Fibroblast of skin of left quadriceps (primary cell): ENCODE measurements at places on chromosomes 1 and 21.

GRCh38 chr1:221761354-221762002 is 19.6 kb upstream of the DUSP10 start:
- DNase-seq, result no peak

GRCh38 chr21:37087188-37087587 is 14.1 kb downstream of the TTC3 start:
- peak; percentile 39 for DNase-seq

DNA sequence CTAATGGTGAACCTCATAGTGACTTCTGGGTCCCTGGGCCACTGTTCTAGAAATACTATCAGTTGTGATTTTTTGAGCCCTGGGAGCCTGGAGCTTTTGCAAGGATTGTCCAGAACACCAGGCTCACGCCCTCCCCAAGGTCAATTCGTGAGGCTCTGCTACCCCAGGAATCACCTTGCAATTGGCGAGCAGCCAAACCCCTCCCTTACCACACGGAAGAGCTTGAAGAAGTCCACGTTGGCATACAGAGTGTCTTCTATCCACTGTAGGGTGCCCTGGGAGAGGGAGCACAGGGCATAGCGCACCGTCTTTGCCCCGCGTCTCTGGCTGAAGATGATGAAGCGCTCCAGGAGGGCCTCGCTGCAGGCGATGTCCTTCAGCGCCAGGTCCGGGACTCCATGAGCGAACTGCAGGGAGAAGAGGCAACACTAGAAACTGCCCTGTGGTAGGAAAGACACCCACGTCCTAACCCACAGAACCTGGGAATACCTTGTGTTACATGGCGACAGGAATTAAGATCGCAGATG is 22.3 kb downstream of the ABCA4 start:
- DNase-seq, result no peak

DNA sequence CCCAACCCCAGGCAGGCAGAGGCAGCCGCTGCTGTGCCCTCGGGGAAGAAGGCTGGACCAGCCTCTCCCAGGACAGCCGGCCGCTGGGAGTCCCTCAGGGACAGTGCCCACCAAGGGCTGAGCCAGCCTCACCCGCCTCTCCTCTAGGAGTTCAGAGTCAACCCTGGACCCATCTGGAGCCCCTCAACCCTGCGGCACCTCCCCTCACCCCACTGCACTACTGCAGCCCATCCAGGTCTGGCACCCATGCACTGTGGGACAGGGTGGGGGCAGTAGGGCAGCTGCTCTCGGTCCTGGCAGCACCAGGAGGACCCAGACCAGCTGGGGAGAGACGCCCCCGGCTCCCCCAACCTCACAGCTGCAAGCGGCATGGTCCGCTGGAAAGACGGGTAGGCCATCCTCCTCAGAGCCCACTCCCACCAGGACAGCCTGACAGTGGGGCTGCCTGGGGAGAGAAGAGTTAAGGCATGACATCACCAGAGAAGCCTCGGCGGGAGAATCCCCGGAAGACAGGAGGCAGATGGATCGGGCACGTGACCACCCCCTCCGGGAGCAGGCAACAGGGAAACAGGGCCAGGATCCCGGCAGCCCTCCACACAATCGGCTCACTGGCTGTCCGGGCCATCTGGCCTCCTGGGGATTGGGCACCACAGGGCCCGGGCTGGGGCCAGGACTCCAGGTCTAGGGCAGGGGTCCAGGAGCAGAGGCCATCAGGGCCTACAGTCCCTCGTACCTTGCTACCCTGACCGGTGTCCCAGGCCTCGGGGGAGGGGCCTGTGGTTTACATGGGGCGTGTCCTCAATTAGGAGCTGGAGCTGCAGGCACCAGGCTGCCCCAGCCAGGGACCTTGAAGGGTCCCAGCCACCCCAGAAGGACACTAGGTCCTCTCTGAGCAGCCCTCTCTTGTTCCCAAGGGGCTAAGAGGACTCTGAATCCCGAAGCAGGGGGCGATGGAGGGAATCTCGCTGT is 3.1 kb downstream of the ACAP3 start:
- DNase-seq, result peak; percentile 60

DNA sequence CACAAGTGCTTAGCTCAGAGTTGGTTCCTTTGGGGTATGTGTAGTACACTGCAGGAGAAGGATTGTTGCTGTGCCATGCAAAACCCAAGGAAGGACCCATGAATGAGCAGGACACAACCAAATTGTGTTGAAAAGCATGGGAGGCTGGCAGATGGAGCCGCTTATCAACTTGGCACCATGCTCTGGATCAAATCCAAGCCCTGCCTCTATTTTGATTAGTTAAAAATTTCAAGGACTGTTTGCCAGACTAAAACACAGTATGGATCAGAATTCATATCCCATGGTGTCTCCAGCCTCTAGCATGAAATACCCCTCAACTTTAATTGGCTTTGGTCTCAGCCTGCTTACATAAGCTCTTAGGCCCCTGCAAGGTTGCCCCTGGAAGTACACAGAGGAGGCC is 27.8 kb downstream of the CCDC185 start:
- DNase-seq, result no peak

GRCh38 chr21:44020551-44020950 is 8.4 kb downstream of the TRAPPC10 start:
- no peak for DNase-seq

GRCh38 chr1:16924919-16925477 is 3.3 kb downstream of the CROCC start:
- DNase-seq, result no peak

GRCh38 chr1:84269306-84269705 is 32.2 kb upstream of the SAMD13 start:
- no peak for DNase-seq

DNA sequence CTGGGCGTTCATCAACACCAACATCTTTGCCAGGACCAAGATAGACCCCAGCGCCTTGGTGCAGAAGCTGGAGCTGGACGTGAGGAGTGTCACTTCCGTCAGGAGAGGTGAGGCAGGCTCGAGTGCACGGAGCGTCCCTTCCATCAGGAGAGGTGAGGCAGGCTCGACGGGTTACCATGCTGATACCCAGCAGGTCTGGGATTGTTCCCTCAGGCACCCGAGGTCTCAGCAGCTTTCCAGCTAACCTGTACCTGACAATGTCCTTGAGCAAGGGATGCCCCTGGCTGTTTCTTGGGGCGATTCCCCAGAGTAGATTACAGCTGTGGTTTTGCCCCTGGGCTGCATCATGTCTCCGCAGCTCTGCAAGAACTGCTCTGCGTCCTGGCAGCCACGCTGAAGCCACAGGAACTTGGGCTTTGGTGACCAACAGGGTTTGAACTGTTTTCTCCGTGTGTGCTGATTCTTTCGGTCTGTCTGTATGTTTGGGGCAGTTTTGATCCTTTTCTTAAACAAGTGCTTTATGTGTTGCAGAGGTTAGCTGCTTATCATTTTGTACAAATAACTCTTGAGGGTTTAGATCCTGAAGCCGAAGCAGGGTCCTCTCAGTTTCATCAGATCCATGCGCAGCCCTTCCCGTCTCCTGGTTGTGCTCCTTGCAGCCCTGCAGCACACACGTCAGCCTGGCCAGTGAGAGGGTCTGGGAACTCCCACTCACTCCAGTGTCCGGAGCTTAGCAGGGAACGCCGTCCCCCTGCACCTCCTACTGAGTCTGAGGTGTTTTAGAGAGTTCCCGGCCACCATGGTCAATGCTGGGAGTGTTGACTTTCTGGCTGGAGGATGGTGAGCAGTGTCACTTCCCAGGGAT is 4.1 kb downstream of the SLX9 start:
- no peak for DNase-seq

DNA sequence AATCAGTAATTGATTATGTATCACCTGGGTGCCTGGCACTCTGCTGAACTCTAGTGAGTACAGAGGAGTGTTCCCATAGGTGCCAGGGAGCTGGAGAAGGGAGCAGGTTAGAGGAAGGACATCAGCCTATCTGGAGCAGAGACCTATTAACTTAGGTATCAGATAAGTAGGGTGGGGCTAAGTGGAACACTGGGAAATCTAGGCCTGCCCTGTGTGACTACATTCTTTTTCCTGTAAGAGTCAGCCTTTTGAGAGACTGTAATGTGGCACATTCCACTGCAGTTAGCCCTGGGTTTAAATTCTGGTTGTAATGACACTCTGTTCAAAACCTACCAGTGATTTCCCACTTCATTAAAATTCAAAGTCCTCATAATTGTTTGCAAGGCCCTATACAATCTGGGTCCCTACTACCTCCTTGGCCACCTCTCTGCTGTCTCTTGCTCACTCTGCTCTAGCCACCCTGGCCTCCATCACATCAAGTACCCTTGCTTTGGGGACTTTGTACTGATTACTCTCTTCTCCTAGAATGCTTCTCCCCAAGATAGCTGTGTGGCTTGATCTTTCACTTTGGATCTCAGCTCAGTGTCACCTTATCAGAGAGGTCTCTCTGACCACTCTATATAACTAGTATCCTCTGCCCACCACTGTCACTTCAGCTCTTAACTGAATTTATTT is 12.9 kb downstream of the STX12 start:
- no peak for DNase-seq

DNA sequence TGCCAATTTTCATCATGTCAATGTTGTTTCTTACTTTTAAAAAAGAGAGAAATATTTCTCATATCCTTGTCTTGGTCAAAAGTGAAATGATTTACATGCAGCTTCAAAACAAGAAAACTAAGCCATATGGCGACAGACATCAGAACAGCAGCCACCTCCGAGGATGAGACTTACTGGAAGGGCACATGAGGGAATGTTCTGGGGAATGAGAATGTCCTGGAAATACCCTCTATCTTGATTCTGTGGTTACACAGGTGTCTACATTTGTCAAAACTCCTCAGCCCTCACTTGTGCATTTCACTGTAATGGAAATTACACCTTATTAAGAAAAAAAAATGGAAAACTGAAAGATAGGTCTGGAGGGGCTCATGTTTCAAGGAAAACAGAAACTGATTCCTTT is 14.2 kb upstream of the ECE1 start:
- DNase-seq, result no peak

DNA sequence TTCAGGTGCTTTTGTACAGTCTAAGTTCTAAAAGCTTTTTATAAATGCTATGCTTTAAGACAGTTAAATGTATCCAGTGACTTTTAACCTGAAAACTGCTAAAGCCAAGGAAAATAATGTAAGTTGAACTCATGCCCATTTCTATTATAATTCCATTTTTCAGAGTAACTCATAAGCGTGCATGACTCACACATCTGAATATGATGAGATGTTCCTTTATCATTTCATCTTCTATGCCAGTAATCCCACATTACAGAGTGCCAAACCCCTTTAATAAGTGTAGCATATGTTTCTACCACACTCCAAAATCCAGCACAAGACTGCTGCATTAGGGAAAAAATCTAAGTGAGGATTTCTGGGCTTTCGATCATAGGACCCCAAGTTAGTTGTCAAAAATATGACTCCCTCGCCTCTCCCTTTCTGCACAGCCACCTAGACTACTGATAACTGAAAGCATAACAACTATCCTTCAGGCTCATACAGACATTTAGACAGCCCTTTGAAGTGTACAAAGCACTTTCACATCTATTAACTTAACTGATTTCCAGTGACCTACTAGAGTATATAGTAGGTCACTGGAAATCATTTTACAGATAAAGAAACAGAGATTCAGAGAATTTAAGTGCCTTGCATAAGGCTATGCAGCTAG is 45.3 kb downstream of the JAK1 start:
- DNase-seq, result peak; percentile 69

GRCh38 chr1:116871779-116872146 is 38.0 kb upstream of the PTGFRN start:
- DNase-seq, result no peak

- no peak for DNase-seq
Observed at GRCh38 chr21:14675774-14676530, 129.8 kb upstream of the SAMSN1 start.

DNA sequence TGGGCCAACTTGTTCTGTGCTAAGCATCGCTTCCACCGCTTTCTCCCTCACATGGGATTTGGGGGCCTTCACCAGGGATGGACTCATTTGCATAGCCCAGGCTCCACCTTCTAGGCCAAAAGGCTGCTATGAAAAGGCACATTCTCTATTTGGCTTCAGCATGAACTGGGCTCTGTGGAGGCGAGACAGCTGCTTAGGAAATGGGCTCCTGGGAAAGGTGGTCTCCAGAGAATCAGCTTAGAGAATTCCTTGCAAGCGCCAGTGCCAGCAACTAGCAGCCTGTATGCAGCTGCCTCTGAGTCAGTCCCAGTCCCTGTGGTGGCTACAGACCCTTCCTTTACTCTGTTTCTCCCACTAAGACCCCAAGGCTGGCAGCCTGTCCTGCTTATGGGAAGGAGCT is 214.5 kb downstream of the HIVEP3 start:
- DNase-seq, result no peak
